Activated CD4-positive, alpha-beta T cell treated with anti-CD3 and anti-CD28 coated beads, Interleukin-2, amount 50 U/mL, for 1 hour (primary cell): ENCODE measurements at places on chromosomes 16 and 17.
A peak's percentile ranks its signal among the peaks of the same experiment; 100 is the strongest.

- DNase-seq = no peak
Observed at GRCh38 chr17:21676281-21677111, 15.8 kb upstream of the KCNJ18 start.

DNA sequence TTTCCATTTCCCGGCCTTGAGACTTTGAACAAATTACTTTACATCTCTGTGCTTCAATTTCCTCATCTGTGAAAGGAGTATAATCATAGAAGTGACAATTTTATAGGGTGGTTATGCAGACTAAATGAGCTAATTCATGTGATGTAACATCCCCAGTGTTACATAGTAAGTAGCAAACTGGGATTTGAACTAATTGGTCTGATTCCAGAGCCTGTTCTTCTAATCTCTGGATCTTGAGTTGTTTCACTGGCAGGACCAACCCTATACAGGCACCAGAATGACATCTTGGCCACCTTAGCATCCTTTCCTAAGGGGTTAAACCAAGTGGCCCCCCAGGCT is 77.7 kb downstream of the AATF start:
- no peak for DNase-seq

DNA sequence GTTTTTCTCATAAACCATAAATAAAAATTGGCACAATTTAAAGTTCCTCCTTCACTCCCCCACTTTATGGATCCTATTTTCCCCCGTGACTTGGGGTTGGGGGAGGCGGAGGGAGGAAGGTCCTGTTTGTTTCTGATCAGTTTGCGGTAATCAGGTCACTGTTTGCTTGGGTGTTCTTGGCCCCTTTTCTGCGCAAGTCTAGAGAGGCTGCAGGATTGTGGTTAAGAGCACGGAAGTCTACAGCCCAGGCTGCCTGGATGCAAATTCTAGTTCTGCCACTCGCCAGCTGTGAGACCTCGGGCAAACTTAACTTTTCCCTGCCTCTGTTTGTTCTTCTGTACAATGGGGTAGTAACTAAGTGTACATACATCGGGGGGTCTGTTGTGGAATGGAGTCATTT is 12.1 kb downstream of the ATP2C2 start:
- DNase-seq = no peak

DNA sequence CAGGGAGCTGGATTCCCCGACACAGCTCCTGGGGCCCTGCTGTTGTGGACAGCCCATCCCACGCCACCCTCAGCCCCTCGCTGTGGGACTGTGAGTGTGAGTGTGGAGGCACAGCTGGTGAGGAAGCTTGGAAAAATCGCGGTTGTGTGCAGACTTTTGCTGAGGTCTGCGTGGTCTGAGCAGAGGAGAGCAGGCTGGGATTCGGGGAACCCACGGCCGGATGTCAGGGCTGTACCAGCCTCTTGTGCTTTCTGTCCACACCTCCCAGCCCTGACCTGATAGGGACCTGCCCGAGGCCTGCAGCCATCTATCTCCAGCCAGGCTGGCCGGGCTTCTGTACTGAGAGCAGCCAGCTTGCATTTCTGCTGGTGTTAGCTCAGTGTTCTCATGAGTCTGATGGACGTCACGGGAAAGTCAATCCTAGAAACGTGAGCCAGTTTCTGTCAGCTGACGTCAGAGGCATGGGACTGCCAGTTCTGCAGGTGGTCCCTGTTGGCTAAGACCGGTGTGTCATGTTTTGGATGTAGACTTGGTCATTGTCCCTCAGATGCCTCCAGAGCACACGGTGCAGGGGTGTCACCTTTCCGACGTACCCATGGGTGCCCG is 72.8 kb upstream of the ZNF750 start:
- DNase-seq = no peak

DNA sequence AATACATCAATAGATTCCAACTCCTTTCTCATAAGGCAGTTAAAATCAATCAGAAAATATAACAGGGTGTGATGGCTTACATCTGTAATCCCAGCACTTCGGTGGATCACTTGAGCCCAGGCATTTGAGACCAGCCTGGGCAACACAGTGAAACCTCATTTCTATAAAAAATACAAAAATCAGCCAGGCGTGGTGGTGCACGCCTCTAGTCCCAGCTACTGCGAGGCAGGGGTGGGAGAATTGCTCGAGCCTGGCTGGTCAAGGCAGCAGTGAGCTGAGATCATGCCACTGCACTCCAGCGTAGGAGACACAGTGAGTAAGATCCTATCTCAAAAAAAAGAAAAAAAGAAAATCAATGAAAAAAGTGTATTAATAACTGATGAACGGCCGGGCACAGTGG is 258.6 kb downstream of the NTN1 start:
- DNase-seq = no peak

- no peak for DNase-seq
Observed at GRCh38 chr16:72055911-72056310, 1.6 kb downstream of the HP start.

DNA sequence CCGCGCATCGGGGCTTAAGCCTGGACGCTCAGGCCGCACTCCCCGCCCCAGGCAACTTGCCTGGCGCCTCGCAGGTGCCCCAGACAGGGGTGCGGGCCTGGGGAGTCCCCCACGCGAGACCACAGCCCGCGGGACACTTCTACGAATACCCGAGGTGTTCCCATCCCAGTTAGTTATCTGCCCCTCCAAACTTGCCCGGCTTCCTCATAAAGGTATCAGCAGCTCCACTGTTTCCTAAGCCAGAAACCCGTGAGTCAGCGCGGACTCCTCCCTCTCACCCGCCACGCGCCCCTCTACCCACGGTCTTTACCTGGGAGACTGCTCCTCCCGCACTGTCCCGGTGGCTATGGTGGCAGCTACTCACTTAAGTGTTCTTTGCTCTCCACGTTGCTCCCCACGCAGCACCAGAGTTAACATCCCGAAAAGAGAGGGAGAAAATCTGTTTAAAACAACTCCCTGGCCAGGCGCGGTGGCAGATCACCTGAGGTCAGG is 1.0 kb upstream of the CREBBP start:
- DNase-seq = no peak

DNA sequence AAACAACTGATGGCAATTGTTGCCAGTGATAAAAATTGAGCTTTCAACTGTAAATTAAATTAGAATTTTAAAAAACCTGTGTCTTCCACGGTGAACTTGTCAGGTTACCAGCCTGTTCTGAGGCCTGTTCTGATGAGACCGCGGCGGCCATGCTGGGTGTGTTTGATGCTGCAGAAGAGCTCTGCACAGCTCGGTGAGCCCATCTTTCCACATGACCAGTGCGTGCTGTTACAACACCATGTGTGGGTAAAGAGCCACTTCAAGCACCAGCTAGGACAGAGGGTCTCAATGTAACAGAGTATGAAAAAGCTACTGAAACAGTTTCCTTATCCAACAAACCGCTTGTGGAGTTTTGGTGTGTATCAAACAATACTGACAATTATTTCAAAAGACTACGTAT is 48.5 kb downstream of the RPTOR start:
- DNase-seq = no peak

DNA sequence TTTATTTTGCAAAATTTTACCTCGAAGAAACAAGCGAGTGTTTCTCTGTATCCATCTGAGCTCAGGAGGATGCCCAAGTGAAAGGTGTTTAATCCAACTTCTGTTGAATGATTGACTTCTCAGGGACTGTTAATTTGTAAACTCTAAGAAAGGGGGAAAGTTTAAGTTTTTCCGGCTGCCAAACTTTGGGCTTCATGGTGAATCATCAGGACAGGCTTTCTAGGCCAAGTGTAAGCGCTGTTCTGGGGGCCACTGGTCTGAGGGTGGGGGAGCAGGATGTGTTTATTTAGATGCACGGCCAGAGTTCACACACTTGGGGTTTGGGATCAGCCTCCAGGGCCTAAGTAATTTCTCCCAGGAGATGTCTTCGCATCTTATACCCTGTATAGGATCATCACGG is 110.4 kb downstream of the PITPNC1 start:
- DNase-seq = no peak

DNA sequence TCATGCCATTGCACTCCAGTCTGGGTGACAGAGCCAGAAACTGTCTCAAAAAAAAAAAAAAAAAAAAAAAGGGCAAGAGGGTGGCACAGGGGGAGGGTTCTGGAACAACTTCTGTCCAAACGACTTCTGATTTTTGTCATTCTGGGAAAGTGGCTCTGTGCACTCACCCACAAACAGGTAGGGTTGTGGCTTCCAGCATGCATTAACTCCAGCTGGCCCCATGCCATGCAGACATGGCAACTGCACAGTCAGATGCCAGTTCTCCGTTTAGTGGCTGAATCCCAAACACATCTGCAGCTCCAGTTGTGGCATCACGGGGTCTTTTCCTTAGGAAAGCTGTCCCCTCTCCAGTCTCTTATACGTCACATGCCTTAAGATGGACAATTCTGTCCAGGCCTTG is 30.3 kb downstream of the B4GALNT2 start:
- DNase-seq = no peak

- peak; percentile 45 for DNase-seq
Observed at GRCh38 chr16:71542377-71542776, 16.2 kb downstream of the CHST4 start.

- DNase-seq = no peak
Observed at GRCh38 chr17:66684261-66684660, 150.7 kb upstream of the CACNG5 start.
